ENCODE measurements at places on chromosomes 5 and 9. TPM values are rescaled to one million over a fixed set of nuclear protein-coding genes. Genes with fewer than 3 reads are reported as not detected.

DNA sequence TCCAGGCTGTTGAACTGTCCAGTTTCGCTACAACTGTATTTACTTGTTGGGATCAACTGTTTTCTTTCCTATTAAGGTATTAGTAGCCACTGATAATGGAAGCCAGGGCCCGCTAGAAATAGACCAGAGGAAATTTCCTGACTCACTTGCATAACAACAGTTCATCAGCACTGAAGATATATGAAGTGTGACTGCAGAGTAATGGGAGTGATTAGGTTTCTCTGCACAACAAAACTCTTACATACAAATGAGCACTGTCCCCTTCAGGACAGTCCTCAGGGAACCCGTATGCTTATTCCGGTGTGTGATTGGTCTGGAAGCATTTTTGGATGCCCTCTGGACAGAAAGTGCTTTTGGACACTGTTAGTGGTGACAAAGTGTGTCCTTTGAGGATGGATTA lies 55.3 kb downstream of the LIX1 start:
- DNase-seq: no peak

The SLC35A4 gene
- total RNA-seq: 53.6 TPM

DNA sequence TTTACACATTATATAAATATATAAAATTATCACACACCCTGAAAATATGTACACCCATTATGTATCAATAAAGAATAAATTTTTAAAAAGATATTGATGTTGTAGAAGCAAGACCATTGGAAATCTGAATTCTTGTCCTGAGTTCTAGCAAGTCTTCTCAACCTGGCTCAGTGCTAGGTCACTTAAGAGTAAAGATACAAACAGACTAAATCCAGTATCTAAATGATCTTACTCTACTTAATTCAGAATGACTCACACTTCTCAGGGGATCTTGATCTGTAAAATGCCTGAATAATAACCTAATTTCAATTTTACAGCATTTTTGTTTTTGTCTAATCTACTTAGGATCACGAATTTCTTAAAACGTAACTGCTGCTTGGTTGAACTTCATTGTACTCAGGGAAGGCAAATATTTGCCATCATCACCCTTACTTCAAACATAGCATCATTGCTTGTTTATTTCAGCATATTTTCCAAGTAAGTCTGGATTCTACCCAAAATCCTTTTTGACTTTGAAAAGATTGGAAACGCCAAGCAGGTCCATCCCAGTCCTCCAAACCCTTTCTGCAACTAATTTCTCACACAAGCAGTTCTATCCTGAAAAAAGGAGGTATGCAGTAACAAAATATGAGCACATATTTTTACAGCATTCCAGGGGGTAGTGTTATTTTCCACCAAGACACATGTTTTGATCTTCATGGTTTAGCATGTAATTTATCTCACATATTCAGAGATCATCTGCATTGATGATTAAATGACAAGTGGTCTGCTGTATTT lies 582.6 kb downstream of the PSAT1 start:
- no peak for DNase-seq

DNA sequence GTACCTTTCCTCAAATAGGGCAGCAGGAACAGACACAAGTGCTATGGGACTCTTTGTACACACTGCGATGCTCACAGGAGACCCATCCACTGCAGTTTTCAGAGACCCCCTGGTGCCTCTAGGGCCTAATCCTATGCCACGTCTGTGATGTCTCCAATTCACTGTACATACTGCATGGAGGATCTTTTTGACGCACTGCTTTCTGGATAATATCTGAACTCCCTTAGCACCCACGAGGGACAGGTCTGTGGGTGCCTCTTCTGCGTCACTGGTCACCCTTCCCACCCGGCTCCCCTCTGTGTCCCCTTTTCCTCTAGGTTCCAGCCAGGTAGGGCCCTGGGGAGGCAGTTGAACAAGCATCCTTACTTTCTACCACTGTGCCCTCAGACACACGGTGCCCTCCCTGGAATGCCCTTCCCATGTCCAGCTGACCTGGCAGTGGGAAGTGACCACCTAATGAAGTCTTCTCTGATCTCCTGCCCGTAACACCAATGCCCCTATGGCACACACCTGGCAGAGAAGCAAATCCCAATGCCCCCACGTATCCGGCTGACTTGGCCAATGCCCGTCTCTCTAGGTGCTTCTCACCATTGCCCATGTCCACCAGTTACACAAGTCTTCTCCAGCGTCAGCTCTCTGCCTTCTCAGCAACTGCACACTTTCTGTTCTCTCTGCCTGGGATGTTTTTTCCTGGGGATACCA lies 41.5 kb downstream of the FOXI1 start:
- no peak for DNase-seq

- no peak for DNase-seq
Observed at GRCh38 chr5:147223343-147223742, 11.5 kb upstream of the STK32A start.

GRCh38 chr5:32522429-32523143 lies 62.8 kb upstream of the SUB1 start:
- DNase-seq: no peak

The LCNL1 gene
- 0.74 TPM for total RNA-seq

DNA sequence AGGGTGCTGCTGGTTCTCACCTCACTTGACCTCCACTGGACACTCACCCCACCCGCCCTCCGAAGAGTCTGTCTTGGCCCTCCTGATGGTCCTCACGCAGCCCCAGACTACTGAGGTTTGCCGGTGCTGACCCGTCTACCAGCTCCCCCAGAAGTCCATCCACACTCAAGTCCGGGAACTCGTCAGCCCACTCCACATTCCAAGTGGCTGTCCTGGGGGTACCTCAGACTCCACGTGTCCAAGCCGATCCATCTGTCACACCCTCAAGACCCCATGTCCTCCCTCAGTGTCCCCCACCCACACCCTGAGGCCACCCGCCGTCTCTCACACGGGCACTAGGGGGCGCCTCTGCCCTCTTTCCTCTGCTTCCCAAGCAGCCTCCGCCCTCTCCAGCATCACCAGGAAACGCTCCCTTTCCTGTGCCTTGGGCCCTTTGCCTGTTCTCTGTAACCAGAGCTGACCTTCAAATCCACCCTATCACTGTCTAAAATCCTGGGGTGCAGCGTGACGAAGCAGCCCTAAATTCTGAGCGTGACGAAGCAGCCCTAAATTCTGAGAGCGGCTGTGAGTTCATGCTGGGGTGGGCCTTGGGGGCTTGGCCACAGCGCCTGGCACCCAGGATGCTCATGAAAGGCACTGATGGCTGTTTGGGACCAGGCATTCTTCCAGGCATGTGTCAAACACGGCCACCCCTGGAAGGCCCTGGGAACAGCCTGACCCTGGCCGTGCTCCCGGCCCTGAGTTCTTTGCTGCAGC lies 95.7 kb downstream of the KCNT1 start:
- DNase-seq: no peak

DNA sequence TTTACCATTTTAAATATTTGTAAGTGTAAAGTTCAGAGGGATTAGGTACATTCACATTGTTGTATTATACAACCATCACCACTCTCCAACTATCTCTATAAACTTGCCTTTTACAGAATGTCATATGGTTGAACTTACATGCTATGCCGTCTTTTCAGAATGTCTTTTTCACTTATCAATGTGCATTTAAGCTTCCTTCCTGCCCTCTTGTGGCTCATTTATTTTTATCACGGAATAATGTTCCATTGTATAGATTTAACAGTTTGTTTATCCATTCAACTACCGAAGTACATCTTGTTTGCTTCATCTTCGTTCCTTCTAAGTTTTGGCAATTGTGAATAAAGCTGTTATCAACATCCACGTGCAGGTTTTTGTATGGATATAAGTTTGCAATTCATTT lies 133.3 kb upstream of the C6 start:
- no peak for DNase-seq

DNA sequence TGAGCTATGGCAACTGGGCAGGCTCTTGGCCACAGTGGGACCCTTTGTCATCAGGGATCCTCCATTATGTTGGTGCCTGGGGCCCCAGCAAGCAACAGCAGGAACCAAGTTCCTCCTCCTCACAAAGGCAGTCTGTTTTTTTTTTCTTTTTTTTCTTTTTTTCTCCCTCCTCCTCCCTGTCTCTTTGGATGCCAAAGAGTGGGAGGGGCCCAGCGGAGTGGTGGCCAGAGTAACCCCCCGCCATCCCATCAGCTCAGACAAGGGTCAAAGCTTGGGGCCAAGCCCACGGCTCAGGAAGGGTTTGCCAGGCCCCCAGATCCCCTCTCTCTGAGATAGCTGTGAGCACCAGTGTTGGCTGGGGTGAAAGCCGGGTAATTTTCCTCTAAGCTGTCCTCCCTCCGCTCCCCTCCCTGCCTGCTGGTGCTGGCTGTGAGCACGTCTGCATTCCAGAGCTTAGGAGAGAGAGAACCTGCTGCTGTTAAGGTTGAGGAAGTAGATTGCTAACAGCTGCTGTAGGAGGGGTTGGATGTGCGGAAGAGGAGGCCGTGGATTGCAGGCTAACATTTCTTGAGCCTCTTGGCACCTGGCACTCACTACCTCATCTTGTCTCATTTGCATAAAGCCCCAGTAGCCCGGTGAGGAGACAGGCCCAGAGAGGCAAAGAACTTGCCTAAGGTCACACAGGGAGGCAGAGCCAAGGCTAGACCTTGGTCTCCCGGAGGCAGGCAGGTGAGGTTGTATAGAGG lies 21.2 kb downstream of the GSN start:
- no peak for DNase-seq

All from naive thymus-derived CD8-positive, alpha-beta T cell (primary cell).